KG1 (cell line): ENCODE measurements at places on chromosomes 13 and 19.

DNA sequence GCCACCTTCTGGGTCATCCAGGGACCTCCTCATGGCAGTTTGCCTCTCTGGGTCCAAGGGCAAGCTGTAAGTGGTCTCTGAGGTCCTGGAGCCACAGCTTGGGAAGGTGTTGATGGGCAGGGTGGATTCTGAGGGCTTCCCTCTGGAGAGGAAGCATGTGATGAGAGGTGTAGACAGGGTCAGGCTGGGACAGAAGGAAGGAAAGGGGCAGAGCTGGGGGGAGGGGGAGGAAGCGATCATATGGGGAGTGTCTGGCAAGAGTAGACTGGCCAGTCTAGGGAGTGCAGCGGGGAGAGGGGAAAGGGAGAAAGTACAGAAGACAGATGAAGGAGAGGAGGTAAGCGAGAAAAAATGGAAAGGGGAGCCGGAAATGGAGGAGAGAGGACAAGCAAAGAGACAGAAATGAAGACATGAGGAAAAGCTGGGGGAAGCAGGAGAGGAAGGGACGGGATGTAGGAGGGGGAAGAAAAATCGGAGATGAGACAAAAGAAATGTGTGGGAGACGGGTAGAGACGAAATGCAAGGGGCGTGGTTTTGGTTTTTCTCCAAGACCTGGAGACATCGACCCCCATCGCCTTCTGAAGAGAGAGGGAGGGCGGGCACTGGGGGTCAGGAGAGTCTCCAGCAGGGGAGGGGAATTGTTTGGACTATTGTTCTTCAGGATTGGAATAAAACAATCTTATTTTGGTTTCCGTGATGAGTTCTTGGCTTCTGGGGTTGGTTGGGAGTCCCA, 26.6 kb downstream of the ZSWIM9 start:
- DNase-seq = no peak

- no peak for DNase-seq
Measured at GRCh38 chr19:29672933-29673336, 7.7 kb downstream of the PLEKHF1 start.

GRCh38 chr13:106850973-106851650, 283.2 kb upstream of the ARGLU1 start:
- DNase-seq = no peak

DNA sequence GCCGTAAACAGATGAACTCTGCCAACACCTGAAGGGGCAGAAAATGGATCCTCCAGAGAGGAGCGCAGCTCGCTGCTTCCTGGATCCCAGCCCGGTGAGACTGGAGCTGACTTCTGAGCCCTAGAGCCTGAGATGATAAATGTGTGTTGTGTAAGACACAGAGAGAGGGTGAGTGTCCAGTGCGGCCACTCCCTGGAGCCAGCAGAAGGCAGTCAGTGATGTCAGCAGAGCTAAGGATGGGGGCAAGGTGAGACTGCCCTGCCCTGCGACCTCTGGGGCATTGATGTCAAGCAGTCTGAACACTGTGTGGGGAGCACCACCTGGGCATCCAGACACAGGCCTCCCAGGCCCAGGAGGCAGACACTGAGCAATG, 9.7 kb upstream of the SLC35E1 start:
- DNase-seq = no peak

GRCh38 chr13:75740031-75740430, 103.9 kb downstream of the LMO7 start:
- DNase-seq = no peak

DNA sequence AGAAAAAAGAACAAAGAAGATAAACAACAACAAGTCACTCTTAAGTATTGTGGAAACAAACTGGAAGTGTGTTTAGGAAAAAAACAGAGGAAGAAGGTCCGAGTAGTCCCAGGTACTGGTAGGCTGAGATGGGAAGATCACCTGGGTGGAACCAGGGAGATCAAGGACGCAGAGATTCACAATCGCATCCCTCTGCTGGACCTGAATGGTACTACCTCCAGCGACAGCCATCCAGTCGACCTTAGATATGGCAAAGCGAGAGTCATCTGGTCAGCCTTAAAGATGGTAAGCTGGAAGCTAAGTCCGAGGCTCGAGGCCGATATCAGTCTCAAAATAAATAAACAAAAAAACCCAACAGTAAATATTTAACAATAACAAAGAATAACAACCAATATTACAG, 44.9 kb upstream of the ZNF91 start:
- no peak for DNase-seq

GRCh38 chr19:42540071-42540553, 11.8 kb upstream of the CEACAM1 start:
- DNase-seq = no peak

GRCh38 chr13:102965802-102966201, 100.4 kb downstream of the SLC10A2 start:
- DNase-seq = no peak

- DNase-seq = no peak
Measured at GRCh38 chr19:41705393-41706174, 2.8 kb upstream of the CEACAM5 start.

DNA sequence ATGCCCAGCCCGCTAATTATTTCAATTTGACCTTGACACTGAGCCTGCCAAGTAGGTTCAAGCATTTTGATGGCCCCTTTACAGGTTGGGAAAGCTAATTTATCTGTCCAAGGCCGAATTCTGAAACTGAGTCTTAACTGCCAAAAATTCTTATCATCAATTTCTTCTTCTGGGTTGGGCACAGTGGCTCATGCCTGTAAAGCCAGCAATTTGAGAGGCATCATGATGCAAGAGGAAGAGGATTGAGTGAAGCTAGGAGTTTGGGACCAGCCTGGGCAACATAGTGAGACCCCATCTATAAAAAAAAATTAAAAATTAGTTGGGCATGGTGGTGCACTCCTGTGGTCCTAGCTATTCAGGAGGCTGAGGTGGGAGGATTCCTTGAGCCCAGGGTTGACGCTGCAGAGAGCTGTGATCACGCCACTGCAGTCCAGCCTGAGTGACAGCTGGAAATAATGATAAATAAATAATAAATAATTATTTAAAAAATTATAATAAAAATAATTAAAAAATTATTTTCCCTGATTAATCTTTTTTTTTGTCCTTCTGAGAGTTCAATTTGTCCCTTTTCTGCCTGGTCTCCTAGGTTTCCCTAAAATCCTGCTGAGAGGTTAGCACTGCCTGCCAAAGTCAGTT, 1.3 kb upstream of the LDLR start:
- DNase-seq = no peak

DNA sequence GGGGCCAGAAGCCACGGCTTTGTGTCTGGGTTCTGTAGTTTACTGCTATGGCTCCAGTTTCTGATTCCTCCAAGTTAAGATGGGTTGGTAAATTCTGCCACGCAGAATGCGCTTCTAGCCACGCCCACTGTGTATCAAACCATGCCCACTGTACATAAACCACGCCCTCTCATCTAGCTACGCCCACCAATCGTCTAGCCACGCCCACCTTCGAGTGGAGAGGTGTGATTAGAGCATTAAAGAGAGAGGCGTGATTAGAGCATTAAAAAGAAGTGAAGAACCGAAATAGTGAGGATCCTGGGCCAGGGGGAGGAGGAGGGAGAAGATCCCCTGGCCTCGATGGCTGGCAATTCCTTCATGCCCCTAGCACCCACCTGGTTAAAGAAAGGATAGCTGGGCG, 43.7 kb upstream of the ADGRE5 start:
- DNase-seq = no peak

GRCh38 chr13:63393112-63393511, 1977.5 kb upstream of the PCDH20 start:
- DNase-seq = no peak

GRCh38 chr13:109785141-109785891, 1.1 kb downstream of the IRS2 start:
- DNase-seq = no peak

- no peak for DNase-seq
Measured at GRCh38 chr13:32191452-32191998, 123.6 kb downstream of the ZAR1L start.

- no peak for DNase-seq
Measured at GRCh38 chr19:38792250-38793111, 3.5 kb downstream of the LGALS7B start.

- DNase-seq = no peak
Measured at GRCh38 chr13:42007844-42008243, 40.6 kb upstream of the DGKH start.
